Thyroid gland (tissue), 4 donors: ENCODE measurements at places on chromosomes 12 and 14.

DNA sequence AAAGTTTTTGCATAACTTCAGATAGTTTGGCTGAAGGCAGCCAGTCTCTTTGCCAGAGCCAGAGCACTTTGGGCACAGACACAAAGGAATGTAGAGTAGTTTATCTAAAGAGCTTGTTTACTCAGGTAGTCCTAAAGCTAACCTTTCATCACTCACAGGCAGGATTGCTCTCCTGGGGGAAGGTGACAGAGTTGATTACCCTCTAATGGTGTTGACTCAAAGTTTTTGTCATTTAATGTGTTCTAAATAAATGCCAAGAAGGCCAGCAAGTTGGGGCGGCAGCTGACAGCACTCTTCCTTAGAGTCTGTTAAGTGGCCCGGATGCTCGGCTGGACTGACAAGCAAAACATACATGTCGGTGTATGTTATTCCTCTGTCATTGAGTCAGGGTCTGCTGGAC lies 9.3 kb upstream of the TAS2R46 start:
- DNase-seq = no peak

DNA sequence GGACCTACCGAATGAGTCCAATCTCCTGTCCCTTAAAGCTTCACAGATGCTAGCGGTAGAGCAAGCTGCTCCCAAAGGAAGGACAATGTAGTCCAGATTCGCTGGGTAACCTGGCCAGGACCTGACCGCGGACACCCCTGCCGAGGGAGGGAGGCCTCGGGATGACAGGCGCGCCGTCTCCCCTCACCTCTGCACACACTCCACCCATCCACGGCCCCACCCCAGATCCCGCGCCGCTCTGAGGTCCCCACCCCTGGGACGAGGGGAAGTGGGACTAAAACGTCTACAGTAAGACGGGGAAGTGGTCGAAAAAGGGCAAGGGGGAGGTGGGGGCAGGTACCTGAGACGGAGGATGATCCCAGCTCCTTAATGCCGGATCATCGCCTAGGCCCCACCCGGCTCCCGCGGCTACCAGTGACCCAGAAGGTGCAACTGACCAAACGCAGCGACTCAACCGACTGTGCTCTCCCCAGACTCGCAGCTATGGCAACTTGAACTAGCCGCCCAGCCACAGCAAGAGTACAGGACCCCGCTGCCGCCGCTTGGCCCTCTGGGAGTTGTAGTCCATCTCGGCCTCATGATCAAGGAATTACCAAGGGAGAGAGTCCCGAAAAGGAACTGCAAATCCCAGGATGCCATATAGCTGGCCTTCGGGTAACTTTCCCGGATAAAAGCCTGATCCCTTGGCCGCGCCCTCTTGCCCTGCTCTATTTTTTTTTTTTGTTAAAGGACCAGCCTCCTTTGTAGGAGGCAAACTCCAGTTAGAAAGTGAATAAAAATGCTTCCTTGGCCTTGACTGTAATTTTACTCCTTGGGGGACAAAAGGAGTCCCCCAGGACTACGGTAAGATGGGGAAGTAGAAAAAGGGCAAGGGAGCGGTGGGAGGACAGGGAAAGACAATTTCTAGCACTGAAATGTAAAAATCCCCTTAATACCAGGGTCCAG lies at the start of gene CEP128:
Gene CEP128 (minus strand): TSS at position 498 of the 945 bp plus-strand sequence.
- peak; percentile 96 for DNase-seq

GRCh38 chr14:63438065-63438757 lies 105.0 kb downstream of the PPP2R5E start:
- peak; percentile 85 for DNase-seq

DNA sequence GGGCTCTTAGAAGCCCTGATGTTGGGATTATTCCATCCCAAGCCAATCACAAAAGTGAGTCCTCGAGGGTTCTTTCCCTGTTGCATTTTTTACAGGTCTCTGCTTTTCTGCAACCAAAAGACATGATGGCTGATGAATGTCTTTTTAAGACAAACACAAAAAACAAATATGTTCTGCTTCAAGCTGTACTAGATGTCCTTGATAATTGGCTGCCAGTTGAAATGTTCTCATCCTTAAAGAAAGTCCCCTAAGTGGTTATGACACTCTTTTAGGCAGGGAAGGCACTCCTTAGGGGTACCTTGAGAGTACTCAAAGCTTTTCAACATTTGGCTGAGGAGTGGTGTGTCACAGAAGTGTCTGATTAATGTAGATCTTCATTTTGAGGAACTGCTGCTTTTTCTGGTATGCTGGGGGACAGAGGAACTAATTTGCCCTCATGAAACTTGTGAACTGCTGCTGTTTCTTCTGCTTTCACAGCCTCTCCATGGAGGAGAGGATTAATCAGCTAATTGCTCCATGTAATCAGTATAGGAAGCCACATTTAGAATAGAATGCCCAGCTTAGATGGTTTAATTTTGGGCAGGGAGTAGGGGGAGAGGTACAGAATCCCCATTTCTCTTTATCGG lies 22.8 kb upstream of the IGF1 start:
- DNase-seq = no peak

- DNase-seq = no peak
Measured at GRCh38 chr12:31021809-31022494, 51.7 kb upstream of the DDX11 start.

DNA sequence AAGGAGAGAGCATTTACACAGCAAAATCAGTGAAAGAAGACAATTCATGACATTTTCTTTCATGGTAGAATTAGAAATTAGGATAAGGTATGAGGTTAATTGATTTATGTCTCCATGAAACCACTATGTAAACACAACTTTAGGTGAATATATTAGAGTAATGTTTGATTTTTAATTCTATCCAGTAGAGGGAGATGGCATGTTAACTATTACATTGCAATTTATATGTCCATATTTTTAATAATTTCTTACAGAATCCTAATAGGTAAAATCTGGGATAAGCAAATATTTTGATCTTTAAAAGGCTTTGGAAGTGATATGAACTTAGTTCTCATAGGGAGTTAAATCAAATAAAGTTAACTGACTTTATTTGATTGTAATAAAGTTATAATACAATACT lies 373.4 kb upstream of the PDE3A start:
- DNase-seq = no peak

DNA sequence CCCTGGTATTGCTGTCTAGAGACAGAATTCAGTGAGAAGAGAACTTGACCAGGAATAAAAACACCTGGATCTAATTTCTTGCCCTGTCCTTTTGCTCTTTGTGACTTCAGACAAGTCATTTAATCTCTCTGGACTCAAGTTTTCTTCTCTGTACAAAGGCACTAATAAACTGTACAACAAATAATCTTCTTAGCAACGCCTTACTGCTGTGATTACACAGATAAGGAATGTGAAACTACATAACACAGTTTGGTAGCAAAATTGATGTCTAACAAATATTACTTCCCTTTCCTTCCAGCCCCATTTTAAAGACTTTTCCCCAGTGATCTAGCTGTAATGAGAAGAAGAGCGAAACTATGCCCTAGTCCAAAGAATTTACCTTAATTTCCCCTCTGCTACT lies 69.3 kb downstream of the BCAT1 start:
- DNase-seq = no peak

DNA sequence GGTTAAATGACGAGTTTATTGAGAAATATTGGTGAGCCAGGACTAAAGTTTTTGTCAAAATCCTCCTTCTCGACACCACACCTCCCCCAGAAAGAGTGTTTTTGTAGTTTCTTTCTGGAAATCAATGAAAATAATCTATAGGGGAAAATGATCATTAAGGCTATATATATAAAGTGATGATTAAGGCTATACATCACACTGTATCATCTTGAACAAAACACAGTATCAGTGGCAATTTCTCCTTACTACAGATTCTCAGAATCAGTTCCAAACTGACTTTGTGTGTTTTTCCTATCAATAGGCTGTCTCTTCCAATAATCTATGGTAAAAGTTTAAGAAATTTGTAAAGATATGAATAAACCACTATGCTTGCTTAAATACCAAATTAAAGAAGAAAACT lies 81.7 kb downstream of the IFNG-AS1 start:
- DNase-seq = no peak
